ENCODE measurements at places on chromosomes 3 and 15.

- DNase-seq, result no peak
These were observed 131.9 kb upstream of the STAC start for GRCh38 chr3:36248374-36248773.

DNA sequence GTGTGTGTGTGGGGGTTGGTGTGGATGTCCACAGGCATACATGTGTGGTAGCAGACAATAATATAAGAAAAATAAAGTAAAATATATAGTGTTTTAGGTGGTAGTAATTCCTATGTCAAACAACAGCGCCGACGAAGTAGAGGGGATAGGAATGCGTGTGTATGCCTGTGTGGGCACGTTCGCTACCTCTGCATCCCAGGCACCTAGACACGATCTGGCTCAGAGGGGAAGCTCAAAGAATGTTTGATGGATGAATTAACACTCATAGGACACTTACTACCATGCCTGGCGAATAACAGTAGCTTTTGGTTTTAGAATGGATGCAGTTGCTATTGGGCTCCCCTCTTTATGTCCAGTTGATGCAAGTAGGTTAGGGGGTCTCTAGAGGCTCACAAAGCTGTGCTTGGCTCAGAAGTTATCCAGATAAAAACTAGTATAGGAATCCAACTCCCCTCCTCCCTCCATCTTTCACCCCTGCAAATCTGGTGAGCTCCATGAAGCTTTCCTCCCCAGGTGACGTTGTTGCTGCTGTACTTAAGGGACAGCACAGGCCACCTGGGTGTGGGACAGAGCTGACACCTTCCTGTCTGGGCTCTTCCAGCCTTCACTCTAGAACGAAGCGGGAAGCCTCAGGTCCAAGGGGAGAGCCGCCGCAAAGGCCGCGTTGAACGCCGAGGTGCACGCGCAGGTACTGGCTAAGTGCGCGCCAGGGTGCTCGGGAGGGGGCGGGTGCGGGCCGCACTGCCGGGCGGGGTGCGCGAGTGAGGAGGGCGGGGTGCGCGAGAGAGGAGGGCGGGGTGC is 192.6 kb upstream of the LYSMD4 start:
- DNase-seq, result peak; percentile 6

DNA sequence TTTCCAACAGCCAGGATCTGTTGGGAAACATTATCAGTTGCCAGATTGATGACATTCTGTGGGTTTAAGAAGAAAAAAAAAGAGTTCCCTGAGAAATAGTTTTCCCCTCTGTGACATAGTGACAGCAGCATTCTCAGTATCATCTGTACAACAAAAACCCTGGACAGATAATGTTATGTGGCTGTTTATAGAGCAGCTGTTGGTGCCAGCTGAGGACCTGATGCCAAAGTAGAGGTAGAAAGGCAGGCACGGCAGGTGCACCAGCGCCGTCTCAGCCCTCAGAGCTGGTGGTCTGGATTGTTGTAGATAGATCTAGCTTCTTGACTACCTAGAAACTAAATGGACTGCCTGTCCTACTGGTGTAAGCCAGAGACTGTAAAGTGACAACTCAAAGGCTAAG is 56.2 kb upstream of the FILIP1L start:
- DNase-seq, result no peak

GRCh38 chr3:128603811-128604775 is 46.5 kb downstream of the RPN1 start:
- DNase-seq, result peak; percentile 14

DNA sequence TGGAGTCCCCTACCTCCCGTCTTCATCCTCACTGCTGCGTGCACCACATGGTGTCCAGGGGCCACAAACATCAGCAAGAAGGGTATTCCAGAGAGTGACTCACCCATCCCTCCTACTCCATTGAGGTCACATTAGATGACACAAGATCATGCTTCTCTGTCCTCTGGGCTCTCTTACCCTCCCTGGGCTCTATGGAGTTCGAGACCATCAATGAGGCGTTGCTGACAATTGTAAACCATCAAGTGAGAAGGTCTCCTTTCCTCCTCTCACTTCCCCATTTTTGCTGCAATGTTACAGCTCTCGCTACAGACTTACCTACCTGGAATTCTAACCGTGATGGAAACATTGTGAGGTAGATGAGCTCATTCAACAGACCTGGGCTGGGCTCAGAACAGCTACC is 51.7 kb downstream of the HMCES start:
- DNase-seq, result no peak

DNA sequence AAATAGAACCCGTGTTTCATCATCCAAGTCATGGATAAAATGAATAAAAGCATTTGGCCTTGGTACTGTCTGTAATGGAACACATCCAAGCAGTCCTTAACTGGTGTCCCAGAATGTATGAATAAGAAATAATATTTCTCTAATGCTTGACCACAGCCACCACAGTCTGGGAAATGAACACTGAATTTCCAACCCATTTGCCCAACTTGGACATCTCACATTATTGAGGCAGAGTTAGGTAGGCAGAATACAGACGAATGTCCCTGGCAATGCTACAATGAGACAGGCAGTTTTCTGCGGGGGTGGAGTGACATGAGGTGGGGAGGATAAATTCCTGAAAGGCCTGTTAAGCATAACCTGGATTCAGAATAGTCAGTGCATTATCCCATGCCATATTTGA is 245.7 kb downstream of the ZIC1 start:
- peak; percentile 36 for DNase-seq

DNA sequence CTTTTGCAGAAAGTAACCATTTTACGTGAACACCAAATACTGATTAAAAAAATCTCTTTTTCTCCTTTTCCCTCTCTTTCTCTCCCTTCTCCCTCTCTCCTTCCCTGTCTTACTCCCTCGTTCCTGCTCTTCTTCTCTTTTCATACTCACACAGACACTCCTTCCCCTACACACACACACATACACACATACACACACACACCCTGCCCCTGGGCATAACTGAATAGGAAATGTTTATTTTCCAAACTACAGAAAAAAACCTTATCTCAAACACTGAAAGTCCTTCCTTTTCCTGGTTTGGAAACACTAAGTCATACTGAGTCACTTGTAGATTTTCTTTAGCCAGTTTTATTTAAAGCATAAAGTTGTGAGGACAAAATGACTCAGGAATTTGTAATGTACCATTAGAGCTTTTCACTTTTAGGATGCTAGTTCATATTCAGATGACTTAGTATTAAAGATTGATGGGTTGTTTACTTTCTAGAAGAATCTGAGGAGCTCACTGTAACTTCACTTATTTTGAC is 62.4 kb downstream of the MBNL1 start:
- DNase-seq, result peak; percentile 76

DNA sequence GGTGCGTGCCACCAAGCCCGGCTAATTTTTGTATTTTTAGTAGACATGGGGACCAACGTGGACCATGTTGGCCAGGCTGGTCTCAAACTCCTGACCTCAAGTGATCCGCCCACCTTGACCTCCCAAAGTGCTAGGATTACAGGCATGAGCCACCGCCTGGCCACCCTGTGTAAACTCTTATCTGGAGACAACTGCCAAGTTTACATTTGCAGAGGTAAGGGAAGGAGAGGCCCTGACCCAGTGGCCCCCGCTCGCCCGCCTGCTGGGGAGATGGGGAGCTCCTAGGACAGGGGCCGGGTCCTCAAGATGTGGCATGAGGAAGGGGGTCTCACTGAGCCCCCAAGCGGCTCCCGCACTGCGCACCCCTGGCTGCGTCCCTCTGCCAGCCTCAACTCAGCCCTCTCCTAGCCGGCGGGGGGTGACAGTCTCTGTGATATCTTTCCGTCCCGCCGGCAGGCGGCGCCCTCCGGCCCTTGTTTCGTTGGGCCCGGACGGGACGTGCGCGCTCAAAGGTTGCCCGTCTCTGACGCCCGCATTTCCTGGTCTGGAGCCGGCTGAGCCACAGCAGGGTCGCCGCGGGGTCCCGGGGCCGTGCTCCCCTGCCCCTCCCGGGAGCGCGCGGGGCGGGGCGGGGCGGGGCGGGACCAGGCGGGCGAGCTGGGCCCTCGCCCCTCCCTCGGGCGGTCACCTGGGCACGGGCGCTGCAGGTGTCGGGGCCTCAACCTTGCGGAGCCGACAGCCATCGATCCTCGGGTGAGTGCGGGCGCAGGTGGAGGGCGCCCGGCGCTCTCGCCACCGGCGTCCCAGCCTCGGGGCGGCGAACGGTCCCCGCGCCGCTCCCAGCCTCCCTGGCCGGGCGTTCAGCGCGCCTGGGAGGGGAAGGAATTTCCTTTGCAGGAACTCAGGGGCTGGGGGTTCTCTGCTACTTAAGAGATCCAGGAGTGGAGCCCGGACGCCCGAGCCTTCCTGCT is at the start of gene GPR160:
TSS of gene GPR160 (plus strand) at position 533 of the 971 bp plus-strand sequence. CDS start 45,978 bp downstream, outside the sequence.
- DNase-seq, result peak; percentile 40

- no peak for DNase-seq
These were observed 28.5 kb downstream of the CYFIP1 start for GRCh38 chr15:22951381-22952280.

DNA sequence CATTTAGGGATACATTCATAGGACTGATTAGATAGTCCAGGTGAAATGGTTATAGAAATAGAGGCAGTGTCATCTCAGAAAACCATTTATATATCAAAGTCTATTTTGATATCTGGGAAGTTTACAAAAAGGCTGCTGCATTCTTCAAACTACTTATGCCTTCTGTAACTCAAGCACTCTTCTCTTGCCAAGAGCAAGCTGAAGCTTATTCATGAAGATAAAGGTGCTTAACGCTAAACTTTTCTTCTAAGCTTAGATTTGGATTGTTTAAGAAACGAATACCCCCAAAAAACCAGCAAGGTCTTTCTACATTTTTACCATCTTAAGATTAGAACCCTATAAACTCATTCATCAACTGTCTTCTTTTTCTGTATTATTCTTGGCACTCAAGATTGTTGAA is 23.3 kb upstream of the USF3 start:
- DNase-seq, result no peak

DNA sequence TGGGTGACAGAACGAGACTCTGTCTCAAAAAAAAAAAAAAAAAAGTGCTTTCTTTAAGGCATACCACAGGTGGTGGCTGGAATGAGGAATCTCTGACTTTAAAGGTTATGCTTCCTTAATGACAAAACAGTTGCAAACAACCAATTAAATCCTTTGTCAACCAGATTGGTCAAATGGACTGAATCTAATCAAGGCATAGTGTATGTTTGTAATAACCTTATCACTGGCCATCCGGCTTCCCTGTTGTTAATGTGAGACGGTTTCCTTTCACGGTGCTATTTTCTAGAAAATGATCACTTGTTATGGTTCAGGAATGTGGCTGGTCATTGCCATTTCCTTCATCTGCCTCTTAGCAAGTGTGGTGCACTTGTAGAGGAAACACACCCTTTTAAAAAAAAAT is 75.9 kb downstream of the FLNB start:
- DNase-seq, result peak; percentile 37

DNA sequence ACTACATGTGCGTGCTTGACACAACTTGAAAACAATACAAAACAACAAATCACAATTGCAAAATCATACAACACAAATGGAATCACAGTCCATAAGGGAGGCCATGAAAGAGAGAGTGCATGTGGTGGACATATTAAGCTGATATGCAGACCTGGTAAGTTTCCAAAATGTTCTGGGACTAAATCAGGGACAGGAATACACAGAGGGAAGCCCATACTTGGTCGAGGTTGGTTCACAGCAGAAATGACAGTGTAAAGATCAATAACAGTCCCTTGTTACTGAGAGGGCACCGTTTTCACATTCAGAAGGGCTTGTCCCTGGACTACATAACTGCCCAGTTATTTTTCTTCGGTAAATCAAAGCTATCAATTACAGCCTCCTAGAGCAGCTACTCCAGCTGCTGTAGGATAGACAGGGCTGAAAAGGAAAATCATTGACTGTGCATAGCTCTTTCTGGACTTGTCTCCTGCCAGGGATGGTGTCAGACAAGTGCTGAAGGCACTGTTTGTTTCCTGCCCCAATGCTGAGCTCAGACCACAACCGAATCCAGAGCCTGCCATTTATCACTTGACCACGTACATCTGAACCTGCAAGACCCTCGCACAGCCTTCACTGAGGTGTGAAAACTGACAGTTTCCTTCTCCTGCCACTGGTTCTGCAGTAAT is 79.5 kb upstream of the KCNMB2 start:
- no peak for DNase-seq

- no peak for DNase-seq
These were observed 1270.8 kb downstream of the ROBO1 start for GRCh38 chr3:78497021-78497420.

DNA sequence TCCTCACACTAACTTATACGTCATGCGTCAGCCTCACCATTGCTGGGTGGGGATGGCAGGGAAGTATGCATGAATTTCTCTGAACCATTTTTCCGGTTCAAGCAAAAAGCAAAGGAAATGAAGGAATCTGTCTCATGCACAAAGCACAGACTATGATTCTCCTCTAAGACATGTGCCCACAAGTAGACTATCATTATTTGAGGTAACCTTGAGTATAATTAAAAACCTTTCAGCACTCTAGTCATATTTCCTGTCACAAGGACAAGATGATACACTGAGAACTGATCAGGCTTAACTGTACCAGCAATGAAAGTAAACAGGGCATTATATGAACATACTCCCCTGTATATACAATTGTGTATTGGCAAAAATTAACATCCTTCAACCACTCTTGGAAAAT is 56.7 kb upstream of the TSC22D2 start:
- no peak for DNase-seq

DNA sequence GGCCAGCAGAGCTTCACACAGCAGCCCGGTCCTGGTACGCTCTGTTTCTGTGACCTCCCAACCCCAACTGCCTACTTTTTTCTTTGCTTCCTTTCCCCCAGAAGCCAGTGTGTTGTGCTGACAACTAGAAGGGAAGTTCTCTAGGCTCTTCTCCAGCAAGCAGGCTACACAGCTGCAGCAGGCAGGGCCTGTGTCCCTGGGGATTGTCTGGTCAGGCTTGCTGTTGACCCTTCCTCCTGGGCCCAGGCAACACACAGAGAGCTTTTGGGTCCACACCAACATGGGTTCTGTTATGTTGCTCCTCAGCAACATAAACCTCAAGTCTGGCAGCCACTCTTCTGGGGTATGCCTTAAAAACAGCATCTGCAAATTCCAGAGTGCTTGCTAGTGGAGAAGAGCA is 36.2 kb upstream of the TSPAN3 start:
- DNase-seq, result peak; percentile 97

DNA sequence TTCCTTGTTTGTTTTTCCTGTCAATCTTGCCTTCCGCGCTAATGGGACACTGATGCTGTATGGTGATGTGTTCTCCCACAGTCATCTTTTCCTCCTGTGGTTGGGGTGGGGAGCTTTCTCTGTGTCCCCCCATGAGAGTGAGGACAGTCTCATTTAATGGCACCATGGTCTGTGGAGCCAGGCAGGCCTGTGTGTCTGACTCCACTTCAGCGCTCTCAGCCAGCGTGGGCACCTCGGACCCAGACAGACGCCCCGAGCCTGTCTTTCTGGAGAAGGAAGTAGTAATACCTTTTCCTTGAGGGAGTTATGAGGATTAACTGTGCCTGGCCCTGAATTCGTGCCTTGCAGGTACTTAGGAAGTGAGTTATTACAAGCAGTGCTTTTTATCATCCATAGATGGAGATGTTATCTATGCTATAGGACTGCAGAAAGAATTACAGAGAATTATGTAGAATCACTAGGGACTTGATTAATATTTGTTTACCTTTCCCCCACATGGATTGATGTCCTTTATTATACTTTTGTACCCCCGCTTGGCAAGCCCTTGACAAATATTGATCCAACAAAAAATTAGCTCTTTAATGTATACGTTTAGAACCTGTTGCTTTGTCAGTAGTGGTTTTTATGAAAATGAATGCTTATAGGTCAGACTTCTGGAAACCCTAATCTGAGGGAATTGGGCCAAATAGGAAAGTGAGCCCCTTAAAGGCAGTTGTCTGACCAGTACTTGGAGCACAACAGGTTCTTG is 152.4 kb downstream of the PGPEP1L start:
- DNase-seq, result no peak

GRCh38 chr3:50436114-50436674 is 67.2 kb downstream of the CACNA2D2 start:
- peak; percentile 57 for DNase-seq

GRCh38 chr3:123489400-123490004 is 40.6 kb upstream of the ADCY5 start:
- DNase-seq, result peak; percentile 78
